Esophagus squamous epithelium (tissue), 5 donors: ENCODE measurements at places on chromosomes 11 and 22.

- DNase-seq = no peak
These were observed 13.1 kb downstream of the KMT2A start for GRCh38 chr11:118449316-118449918.

DNA sequence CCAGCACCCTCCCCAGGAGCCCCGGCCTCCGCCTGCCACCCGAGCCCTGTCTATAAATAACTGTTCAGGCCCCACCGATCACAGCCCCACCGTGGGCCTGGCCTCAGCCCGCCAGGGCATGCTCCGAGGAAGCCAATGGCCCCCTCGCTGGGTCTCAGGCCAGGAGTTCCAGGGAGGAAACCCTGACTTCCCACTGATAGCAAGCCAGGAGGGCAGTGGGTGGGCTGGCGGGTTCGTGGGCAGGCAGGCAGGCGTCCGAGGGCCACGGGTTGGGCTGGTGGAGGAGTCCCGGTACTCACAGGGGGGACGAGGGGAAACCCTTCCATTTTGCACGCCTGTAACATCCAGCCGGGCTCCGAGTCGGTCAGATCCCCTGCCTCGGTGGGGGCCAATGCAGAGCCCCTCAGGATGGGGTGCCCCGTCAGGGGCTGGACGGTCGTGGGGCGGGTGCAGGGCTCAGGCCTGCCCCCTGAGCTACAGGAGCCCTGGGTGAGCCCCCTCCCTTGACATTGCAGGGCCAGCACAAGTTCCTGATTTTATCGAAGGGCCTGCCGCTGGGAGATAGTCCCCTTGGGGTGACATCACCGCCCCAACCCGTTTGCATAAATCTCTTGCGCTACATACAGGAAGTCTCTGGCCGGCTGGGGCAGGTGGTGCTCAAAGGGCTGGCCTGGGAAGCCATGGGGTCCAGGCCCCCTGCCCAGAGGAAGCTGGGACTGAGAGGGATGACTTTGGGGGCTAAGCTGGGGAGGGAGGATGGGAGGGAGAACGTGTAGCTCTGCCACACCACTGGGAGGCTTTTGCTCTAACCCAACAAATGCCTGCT is at the start of gene SPI1:
SPI1 (minus strand) TSS at position 538 of the 826 bp plus-strand sequence; CDS start at position 344, 194 bp downstream.
- DNase-seq = no peak

DNA sequence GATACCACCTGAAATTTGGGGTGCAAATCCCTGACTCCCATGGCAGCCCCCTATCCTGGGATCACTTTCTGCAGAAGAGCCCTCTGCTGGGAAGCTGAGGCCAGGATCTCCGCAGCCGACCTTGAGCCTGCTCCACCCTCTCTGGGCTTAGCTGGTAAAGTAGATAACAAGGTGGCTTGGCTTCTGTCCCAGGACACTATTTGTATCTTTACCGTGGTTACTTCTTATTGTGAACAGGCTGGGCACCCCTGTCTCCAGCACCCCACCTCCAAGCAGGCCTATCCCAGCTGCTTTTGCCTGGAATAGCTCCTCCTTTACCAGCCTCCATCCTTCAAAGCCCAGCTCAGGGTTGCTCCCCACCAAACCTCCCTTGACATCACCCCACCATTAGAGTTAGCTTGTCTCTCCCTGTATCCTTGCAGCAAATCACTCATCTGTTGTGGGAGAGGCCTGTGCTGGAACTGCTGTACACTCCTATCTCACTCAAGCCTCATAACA is 35.2 kb upstream of the P2RY2 start:
- no peak for DNase-seq

GRCh38 chr11:36447514-36447913 is 62.6 kb downstream of the TRAF6 start:
- no peak for DNase-seq

- DNase-seq = no peak
These were observed 886.3 kb downstream of the NTM start for GRCh38 chr11:132256528-132257279.

DNA sequence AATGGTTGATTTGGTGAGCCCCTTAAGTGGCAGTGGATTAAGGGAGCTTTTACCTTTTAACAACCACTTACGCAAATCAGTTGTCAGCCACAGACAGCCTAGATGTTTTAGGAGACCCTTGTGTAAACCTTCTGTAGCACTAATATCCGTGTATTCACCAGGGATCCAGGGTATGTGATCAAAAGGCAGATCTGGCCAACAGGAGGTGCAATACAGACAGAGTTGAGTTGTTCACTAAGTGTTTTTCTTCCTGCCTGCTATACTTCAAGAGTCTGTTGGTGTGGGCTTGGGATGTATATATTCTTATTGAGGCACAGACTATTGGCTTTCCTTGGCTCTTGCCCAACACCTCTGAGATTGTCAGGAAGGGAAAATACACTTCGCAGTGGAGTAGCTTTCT is 175.1 kb downstream of the FAT3 start:
- DNase-seq = no peak

GRCh38 chr22:50601669-50602337 is 1.2 kb downstream of the MAPK8IP2 start:
- DNase-seq = no peak

GRCh38 chr22:29830585-29830984 is 7.5 kb downstream of the ASCC2 start:
- no peak for DNase-seq

GRCh38 chr11:3000032-3000961 is 8.2 kb upstream of the NAP1L4 start:
- DNase-seq = no peak

GRCh38 chr11:117010808-117011540 is 87.3 kb downstream of the SIK3 start:
- no peak for DNase-seq

DNA sequence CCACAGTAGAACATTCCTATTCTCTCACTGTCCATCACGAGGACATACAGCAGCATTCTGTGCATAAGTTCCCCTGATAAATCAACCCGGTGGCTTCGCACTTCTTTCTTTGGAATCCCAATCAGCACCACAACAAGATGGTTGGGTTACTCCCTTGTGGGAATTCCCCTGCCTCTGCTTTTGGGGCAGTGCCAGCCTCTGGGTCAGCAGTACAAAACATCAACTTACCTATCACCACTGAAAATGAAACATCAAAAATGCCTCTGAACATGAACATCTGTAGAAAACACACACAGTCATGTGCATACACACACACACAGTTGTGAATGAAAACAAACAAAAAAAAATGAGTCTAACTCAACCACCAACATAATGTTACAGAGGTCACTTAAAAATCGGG is 79.3 kb downstream of the KCNA4 start:
- no peak for DNase-seq

- DNase-seq = no peak
These were observed 12.6 kb upstream of the UCP2 start for GRCh38 chr11:73995247-73995646.

- no peak for DNase-seq
These were observed 141.5 kb upstream of the MTMR2 start for GRCh38 chr11:96065379-96065778.

- DNase-seq = no peak
These were observed 46.2 kb downstream of the WNT11 start for GRCh38 chr11:76159983-76160661.

DNA sequence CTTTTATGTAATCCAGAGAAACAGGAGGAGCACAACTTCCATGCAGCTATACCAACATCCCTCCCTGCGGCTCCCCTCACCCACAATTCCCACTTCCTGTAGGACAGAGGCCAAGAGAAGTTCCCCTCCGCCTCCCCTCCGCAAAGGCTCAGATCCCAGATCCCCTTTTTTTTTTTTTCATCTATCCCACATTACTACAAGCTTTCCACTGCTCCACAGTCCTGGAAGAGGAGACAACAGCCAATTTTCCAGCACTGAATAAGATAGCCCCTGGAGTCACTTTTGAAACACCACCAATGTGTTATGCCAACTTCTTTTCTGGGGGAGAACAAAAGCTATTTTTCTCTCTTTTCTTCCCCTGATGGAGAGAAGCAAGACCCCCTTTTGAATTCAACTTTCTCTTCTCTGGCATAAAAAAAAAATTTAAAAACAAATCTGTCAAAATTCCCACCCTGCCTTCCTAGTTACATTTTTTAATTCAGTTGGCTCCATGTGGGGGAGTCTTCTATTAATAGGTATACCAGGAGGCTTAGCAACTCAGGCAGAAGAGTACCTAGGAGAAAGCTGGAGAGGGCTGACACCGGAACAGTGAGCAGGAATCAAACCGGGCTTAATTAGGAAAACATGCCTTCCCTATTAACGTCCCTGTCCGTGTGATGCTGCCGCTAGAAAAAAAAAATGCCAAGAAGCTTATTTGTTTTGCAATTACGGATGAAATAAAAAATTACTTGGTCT is 543.4 kb downstream of the BUD13 start:
- no peak for DNase-seq

DNA sequence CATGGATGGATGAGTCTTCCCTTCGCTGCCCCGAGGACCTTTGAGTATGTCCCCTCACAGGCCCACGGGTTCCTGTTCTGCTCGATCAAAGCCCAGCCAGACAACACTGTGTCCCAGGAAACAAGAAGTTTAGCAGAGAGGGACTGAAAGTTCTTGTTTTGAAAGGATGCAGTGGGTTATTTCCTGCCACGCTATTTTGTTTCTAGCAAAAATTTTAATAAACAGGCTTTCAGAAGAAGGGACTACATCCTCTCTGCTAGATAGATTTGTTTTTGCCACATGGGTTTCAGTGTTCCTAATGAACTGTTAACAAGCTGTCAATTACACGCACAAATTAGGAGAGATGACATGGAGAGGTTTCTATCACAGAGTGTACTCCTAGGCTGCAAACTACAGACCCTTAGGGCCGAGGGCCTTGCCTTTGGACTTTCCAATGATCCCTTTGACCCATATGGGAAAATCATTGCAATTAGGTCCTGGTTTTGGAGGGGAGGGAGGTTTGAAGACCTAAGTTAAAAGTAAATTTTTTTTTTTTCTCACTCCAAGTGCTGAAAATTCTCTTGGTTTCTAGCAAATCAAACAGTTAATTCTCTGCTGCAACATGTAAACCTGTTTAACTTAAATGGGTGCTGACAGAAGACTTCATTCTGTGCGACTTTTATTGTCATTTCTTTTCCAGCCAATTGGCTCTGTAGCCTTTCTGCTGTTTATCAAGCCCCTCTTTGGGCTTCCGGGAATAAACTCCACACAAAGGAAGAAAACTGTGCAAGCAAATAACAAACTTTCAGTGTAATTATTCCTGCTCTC is 81.4 kb downstream of the RCN1 start:
- DNase-seq = no peak

DNA sequence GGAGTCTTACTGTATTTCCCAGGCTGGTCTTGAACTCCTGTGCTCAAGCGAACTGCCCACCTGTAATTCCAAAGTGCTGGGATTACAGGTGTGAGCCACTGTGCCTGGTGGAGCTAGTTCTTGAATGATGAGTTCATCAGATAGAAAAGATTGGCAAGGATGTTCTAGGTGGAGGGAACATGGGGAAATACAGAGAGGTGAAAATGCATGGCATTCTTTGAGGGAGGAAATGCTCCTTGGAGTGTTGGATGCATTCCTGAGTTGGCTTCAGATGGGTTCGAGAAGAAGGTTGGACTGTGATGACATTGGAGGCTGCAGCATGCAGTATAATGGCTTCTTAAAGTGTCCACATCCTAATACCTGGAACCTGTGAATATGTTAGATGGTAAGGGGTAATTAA is 4.4 kb downstream of the DDX10 start:
- no peak for DNase-seq

- no peak for DNase-seq
These were observed 147.2 kb downstream of the TRPC6 start for GRCh38 chr11:101436511-101437142.

DNA sequence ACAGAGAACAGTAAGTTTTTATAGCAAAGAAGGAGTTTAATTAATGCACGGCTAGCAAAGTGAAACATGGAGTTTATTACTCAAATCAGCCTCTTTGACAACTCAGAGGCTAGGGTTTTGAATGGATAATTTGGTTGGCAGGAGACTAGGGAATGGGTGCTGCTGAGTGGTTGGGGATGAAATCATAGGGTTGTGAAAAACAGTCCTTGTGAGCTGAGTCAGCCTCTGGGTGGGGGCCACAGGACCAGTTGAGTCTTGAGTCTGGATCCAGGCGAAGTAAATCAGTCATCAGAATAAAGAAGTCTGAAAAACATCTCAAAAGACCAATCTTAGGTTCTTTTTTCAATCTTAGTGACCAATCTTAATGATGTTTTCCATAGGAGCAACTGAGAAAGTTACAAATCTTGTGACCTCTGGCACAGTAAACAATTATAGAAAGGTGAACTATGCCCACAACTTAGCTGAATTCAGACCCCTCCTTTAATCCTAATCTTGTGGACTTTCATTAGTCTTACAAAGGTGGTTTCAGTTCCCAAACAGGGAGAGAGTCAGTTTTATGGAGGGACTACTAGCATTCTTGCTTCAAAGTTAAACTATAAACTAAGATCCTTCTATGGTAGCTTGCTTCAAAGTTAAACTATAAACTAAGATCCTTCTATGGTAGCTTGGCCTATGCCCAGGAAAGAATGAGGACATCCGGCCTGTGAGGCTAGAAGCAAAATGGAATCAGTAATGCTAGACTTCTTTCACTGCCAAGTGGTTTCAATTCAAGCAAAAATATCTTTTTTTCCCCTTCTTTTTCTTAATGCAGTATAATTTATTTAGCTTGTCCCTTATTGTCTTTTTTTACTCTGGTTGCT is 84.5 kb downstream of the AASDHPPT start:
- no peak for DNase-seq

DNA sequence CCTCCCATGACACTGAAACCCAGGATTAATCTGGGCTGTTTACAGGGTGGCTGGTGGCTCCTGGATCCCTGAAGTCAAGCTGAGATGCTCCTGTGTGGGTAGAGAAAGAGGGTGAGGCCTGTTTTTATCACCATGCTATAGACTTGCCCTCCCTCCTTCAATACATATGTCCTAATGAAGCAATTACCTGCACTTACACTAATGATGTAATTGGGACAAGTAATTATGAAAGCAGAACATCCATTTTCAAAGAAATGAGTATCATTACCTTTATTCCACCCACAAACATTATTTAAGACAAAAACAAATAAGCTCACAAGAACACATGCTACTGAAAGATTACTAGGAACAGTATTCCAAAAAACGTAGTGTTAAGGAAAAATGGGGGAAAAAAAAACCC is 64.3 kb upstream of the CHRM4 start:
- no peak for DNase-seq

GRCh38 chr11:117223741-117224689 is 7.9 kb downstream of the PCSK7 start:
- no peak for DNase-seq

GRCh38 chr11:34791780-34792542 is 124.2 kb downstream of the APIP start:
- no peak for DNase-seq

GRCh38 chr11:107413352-107413751 is 44.3 kb downstream of the CWF19L2 start:
- no peak for DNase-seq

DNA sequence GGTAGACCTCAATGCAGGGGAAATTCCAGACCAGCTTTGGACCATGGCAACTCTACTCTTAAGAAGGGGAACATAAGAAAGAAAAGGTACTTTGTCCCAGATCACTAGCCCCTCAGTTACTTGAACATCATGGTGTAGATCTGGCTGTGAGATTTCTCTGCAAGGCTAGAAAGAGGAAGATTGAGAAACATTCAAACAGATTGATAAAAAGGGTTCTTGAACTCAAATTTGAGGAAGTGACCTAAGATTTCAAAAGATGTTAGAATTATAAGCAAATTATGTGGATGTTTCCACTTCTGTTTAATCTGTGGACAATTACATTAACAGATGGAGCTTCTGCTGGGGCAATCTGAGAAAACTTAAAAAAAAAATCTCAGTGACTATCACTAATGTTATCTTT is 21.8 kb upstream of the UPB1 start:
- DNase-seq = no peak
